ENCODE measurements at places on chromosomes 5 and 9.
A peak's percentile ranks its signal among the peaks of the same experiment; 100 is the strongest.

DNA sequence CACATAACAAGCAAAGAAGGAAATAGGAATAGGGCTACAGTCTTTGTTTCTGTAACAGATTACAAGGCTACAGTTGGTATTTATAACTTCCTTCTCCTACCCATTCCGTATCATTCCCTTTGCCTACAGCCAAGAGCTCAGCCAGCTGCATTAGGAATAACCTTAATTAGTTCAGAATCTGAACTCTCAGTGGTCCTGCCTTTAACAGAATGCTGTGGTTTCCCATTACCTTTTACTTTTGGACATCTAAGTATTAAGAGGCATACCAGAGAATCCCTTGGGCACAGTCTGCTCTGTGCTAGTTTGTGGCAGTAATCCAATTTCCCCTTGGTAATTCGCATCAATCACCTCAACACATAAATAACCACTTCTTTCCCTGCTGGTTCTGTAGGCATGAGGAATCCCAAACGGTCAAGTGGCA is 44.2 kb downstream of the PKD2L2 start:
- DNase-seq = no peak

- no peak for DNase-seq
Measured at GRCh38 chr9:35110327-35110761, 5.3 kb downstream of the ATOSB start.

GRCh38 chr5:175700991-175701390 is 43.1 kb downstream of the HRH2 start:
- DNase-seq = no peak

- DNase-seq = no peak
Measured at GRCh38 chr5:109826426-109826825, 136.7 kb downstream of the MAN2A1 start.

DNA sequence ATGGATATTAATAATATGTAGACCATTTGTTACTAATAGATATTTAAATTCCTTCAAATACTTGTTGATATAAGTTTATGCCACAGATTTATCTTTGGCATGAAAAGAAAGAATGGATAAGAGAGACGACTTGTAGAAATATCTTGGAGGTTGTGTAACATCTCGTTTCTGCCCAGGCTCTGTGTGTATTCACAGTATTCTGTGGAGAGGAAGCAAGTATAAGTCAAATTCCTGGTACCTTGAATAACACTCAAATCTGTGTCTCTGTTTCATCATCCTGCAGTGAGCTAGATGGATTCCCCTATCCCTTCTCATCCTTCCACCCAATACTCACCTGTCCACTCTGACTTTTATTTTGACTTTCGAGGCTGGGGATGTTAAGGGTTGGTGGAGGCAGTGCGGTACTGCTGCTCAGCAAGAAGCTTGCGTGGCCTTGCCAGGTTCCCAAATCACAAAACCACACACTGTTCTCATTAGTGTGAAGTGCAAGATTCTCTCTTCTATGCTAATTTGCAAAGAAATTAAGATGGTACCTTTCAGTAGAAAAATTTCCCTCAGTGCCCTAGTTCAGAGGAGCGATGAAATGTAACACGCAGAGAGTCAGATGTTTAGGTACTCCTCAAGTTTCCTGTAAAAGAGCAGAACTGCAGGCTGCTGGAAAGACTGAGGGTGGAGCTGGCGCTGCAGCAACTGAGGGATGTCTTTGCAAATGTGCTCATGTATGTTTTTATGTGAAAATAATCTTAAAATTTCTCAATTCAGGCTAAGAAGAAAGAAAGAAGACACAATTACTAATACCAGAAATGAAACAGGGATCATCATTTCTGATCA is 42.6 kb upstream of the ANKRD18A start:
- no peak for DNase-seq

- no peak for DNase-seq
Measured at GRCh38 chr9:18020121-18020745, 441.4 kb downstream of the SH3GL2 start.

- DNase-seq = no peak
Measured at GRCh38 chr5:96004087-96004486, 42.4 kb upstream of the ELL2 start.

DNA sequence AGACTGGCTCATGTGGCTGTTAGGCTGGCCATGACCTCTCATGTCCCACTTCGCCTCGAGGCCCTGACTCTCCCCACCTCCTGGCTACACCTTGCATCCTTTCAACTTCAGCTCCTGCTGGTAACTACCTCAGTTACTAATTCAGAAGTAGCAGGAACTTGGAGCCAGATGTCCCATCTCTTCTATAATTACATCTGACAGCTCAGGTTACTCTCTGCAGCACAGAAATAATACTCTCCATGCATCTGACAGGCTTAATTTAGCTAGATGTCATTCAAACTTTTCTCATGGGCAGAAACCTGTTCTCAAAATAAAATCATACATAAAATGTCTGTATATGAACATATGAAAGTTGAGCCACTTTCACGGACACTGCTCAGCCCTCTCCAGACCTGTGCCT is 92.2 kb upstream of the IL33 start:
- no peak for DNase-seq

GRCh38 chr5:76402251-76402885 is 717 bp upstream of the IQGAP2 start:
- DNase-seq = peak; percentile 86

GRCh38 chr9:100057624-100058023 is 41.2 kb downstream of the ERP44 start:
- DNase-seq = no peak

GRCh38 chr9:136484153-136485048 is 1.6 kb upstream of the SEC16A start:
- DNase-seq = no peak

- DNase-seq = no peak
Measured at GRCh38 chr5:44389823-44390143, 563 bp upstream of the FGF10 start.

DNA sequence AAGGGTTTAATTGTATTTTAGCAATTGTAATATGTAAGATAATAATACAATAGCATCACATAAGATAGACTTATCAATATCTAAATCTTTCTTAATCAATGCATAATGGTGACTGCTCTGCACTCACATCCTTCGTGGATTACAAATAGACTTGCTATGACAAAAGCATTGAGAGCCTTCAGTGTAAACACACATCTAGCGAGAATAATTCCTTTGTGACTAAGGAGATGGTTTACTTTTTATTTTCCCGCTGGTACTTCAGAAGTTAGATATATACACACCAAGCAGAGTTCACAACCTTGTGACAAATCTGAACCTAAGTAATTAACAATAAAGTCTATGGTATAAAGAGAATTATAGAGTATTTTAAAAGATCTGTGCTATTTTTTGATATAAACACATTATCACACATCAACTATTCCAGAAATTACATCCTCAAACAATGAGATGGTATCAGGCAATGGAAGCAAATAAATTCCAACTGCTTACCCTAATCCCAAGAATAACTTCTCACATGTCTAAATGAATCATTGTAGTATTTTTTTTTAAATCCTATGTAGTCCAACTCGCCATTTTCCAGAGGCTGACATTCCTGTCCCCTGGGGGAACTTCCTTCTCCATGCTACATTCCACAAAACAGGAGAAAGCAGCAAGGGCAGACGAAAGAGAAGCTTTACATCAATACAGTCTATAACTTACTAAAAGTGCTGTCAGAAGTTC is 51.2 kb downstream of the MAPKAP1 start:
- DNase-seq = no peak

DNA sequence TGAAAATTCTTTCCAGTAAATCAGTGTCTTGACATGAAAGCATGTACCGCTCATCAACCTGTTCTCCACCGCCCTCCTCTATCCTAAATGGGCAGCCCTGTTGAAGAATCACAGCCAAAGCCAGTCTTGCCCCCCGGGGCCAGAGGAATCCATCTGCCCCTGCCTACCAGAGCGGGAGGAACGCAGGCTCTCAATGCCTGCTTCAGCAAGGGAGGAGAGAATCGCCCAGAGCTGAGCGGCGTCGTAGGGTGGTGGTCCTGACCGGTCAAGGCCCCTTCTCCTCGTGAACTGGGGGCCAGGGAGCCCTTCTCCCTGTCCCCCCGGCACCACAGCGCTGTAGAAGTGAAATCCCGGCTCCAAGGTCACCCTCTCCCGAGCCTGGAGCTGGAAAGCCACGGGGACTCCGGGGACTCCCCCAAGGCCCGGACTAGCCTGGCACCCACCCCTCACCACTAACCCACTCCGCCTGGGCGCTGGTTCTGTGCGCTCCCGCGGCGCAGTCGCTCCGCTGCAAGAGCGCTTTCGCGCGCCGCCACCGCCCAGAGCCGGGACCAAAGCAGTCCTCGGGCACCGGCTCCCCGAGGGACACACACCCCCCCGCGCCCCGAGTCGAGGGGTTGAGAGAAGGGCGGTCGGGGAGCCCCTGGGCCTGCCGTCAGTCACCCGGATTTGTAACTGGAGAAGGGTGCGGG is 718 bp upstream of the TMEM215 start:
- no peak for DNase-seq

- DNase-seq = no peak
Measured at GRCh38 chr9:29348999-29349398, 1775.7 kb upstream of the C9orf72 start.

GRCh38 chr5:41154491-41154890 is 58.8 kb downstream of the C6 start:
- DNase-seq = no peak

- DNase-seq = no peak
Measured at GRCh38 chr5:30890377-30890776, 303.1 kb upstream of the CDH6 start.

Data from CD4-positive, alpha-beta T cell treated with Interleukin-6 for 4 hours (primary cell).